ENCODE measurements at places on chromosomes 4 and X. TPM values are rescaled to one million over a fixed set of nuclear protein-coding genes. Genes with fewer than 3 reads are reported as not detected.

The MSX1 gene
- 18.3 TPM for total RNA-seq

The PDZD11 gene
- total RNA-seq = 32.6 TPM

The ERAS gene
- not detected for total RNA-seq

The HOPX gene
- total RNA-seq = 136 TPM

The PPBP gene
- not detected for total RNA-seq
